Spinal cord (tissue), 10 donors: ENCODE measurements at places on chromosomes 7 and 10. TPM values are rescaled to one million over a fixed set of nuclear protein-coding genes. Genes with fewer than 3 reads are reported as not detected.

The PRSS2 gene
- total RNA-seq: not detected

The GPR15LG gene
- not detected for total RNA-seq

The WNT8B gene
- 0.10 TPM for total RNA-seq

The ZNF503 gene
- total RNA-seq: 9.6 TPM
